ENCODE measurements at places on chromosomes 11 and 22. TPM values are rescaled to one million over a fixed set of nuclear protein-coding genes. Genes with fewer than 3 reads are reported as not detected.
A peak's percentile ranks its signal among the peaks of the same experiment; 100 is the strongest.

GRCh38 chr22:46730568-46731245 is 7.3 kb downstream of the CERK start:
- H3K27me3 ChIP-seq, result no peaks in the 10 kb centered on the region
- no peak for DNase-seq
- no peak overlapping the region for H3K4me3 ChIP-seq
- H3K4me1 ChIP-seq, result peaks cover 31% of the 10 kb centered on the region
- peak overlapping the region; percentile 65 for H3K27ac ChIP-seq

GRCh38 chr11:35550374-35551036 is 25.1 kb upstream of the PAMR1 start:
- no peak for DNase-seq
- no peak overlapping the region for H3K27ac ChIP-seq
- no peaks in the 10 kb centered on the region for H3K36me3 ChIP-seq
- H3K27me3 ChIP-seq, result peaks cover 3% of the 10 kb centered on the region

GRCh38 chr22:44403166-44403565 is 90.4 kb upstream of the SHISAL1 start:
- H3K4me1 ChIP-seq, result no peaks in the 10 kb centered on the region
- no peaks in the 10 kb centered on the region for H3K36me3 ChIP-seq

DNA sequence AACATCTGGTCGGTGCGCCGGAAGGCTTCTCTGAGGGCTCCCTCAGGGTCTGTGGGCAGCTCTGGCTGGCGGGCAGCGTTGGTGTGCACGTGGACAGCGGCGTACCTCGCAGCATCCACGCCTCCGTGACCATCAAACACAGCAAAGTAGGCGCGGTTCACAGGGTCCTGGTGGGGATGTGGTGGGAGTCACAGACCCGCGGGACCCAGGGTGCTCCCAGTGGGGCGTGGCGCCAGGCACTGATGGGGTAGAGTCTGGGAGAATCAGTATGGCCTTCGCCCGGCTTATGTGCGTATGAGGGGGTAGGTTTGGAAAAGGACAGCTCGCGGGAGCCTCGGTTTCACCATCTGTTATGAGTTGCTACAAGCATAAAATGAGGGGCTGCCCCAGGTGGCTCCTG is 19.2 kb downstream of the PPM1F start:
- peaks cover 1% of the 10 kb centered on the region for H3K27me3 ChIP-seq
- peaks cover 10% of the 10 kb centered on the region for H3K4me1 ChIP-seq

The MMP3 gene
- total RNA-seq, result not detected

The CNTN5 gene
- not detected for total RNA-seq

- H3K36me3 ChIP-seq, result no peaks in the 10 kb centered on the region
- H3K4me3 ChIP-seq, result peak overlapping the region; percentile 99
- peaks cover 17% of the 10 kb centered on the region for H3K4me1 ChIP-seq
Observed at GRCh38 chr11:57514538-57515331, 767 bp downstream of the SLC43A1 start.

- H3K27me3 ChIP-seq, result no peaks in the 10 kb centered on the region
- DNase-seq, result no peak
- peak overlapping the region; percentile 57 for H3K4me3 ChIP-seq
- peaks cover 83% of the 10 kb centered on the region for H3K4me1 ChIP-seq
- peaks cover 33% of the 10 kb centered on the region for H3K36me3 ChIP-seq
Observed at GRCh38 chr11:68470304-68470811, 9.8 kb downstream of the PPP6R3 start.

GRCh38 chr11:36340897-36341296 is 44.8 kb downstream of the PRR5L start:
- peaks cover 17% of the 10 kb centered on the region for H3K4me1 ChIP-seq
- no peak for DNase-seq
- peaks cover 43% of the 10 kb centered on the region for H3K27me3 ChIP-seq
- no peaks in the 10 kb centered on the region for H3K36me3 ChIP-seq

DNA sequence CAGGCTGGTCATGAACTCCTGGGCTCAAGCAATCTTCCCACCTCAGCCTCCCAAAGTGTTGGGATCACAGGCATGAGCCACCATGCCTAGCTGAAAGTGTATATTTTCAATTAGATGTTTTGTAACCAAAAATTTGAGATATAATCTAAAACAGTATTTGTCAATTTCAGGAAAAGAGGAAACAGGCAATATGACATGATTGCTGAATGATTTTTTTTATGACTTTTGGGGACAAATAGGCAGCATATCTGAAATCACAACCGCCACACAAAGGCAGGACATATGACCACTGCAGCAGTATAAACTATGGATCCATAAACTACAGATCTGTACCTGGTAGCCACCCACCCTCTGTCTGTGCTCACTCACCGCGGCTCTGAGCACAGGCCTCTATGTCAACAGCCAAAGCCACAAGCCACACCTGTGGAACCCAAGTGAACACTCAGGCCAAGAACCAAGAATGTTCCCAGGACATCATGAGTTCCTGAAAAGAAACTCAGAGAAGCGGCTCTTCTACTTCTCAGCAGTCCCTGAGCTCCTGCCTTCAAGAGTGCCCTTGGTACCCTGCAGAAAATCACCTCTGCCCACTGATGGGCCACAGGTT is 22.5 kb downstream of the PISD start:
- H3K4me1 ChIP-seq, result peaks cover 37% of the 10 kb centered on the region
- H3K27me3 ChIP-seq, result no peaks in the 10 kb centered on the region
- H3K27ac ChIP-seq, result no peak overlapping the region
- no peak for DNase-seq
- peaks cover 9% of the 10 kb centered on the region for H3K36me3 ChIP-seq

- no peak for DNase-seq
- H3K4me1 ChIP-seq, result no peaks in the 10 kb centered on the region
Observed at GRCh38 chr11:55811067-55811466, at the start of gene OR5L1. OR5L1 (plus strand) TSS chr11:55811367; CDS start chr11:55811467, 100 bp downstream.

DNA sequence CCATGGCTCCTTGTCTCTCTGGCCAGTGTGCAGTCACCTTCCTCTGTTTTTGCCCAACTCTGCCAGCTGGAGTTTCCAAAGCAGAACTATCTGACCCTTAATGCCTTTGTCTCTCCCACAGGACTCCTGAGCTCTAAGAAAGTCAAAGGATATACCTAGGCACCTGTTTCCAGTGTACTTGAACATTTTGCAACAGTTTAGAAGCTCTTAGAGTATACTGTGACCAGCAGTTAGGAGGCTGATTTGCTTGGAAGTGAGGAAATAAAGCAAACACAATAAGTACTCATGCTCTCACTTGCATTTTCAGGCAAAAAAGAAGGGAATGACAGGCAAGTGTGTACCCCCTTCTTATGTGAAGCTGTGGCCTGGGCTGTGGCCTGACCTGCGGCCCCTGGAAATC is 204.3 kb upstream of the PLET1 start:
- H3K27me3 ChIP-seq, result peaks cover 3% of the 10 kb centered on the region
- no peak overlapping the region for H3K4me3 ChIP-seq
- H3K36me3 ChIP-seq, result no peaks in the 10 kb centered on the region
- H3K27ac ChIP-seq, result no peak overlapping the region

DNA sequence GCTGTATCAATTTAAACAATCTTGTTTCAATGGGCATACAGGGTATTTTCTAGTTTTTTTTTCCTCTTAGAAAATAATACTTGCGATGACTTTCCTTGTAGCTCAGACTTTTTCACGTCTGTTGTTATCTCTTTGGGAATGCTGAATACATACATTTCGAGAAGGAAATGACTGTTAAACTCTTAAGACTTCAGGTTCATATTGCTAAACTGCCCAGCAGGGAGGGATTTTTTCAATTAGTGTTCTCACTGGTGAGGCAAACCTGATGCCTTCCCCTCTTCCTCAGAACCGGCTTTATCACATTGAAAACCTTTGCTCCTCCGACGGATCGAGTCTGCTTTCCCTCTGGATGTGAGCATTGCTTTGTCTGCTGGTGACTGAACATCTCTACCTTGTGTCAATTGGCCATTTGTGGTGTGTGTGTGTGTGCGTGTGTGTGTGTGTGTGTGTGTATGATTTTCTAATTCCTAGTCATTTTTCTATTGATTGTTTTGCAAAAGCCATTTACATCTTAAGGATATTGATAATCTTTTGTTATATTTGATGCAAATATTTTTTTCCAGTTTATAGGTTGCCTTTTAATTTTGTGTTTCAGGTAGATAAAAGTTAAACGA is 6.6 kb downstream of the NEAT1 start:
- DNase-seq, result no peak
- peaks cover 91% of the 10 kb centered on the region for H3K4me1 ChIP-seq
- peaks cover 57% of the 10 kb centered on the region for H3K36me3 ChIP-seq
- peak overlapping the region; percentile 99 for H3K27ac ChIP-seq
- H3K4me3 ChIP-seq, result peak overlapping the region; percentile 99

GRCh38 chr22:29707471-29707870 is 12.3 kb upstream of the CABP7 start:
- peaks cover 2% of the 10 kb centered on the region for H3K27me3 ChIP-seq
- H3K4me3 ChIP-seq, result no peak overlapping the region
- DNase-seq, result no peak
- no peak overlapping the region for H3K27ac ChIP-seq
- H3K36me3 ChIP-seq, result no peaks in the 10 kb centered on the region

- H3K4me1 ChIP-seq, result peaks cover 18% of the 10 kb centered on the region
- H3K27ac ChIP-seq, result no peak overlapping the region
- no peak for DNase-seq
- peaks cover 8% of the 10 kb centered on the region for H3K27me3 ChIP-seq
- H3K36me3 ChIP-seq, result no peaks in the 10 kb centered on the region
Observed at GRCh38 chr11:43508511-43508918, 149.8 kb downstream of the TTC17 start.

DNA sequence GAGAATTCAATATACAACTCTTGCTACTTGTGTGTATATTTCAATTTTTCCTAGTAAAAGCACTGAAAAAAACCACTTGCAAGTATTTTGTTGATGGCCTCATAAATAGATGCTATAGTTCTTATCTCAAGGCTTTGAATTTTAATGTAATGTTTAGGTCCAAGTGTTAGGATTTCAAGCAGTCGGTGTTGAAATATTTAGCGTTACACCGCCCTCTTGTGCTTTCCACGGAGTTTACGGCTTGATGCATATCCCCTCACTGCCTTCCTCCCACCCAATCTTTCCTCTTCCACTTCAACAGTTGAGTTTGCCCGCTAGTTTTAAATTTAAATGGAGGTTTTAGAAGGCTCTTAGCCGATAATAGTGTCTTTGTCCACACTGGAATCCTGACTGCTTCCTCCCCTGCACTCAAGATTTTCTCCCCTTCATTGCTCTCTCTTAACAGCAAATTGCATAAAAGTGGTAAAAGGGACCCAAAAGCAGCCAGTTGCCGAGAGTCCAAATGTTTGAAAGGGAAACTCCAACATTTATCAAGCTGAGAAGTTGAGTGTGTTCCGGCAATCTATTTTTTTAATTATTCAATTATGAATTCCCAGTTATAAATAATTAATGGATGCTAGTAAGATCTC is 25.9 kb upstream of the HTATIP2 start:
- no peak for DNase-seq
- no peak overlapping the region for H3K4me3 ChIP-seq
- no peaks in the 10 kb centered on the region for H3K4me1 ChIP-seq
- H3K27ac ChIP-seq, result no peak overlapping the region
- H3K27me3 ChIP-seq, result peaks cover 45% of the 10 kb centered on the region
- no peaks in the 10 kb centered on the region for H3K36me3 ChIP-seq

- no peaks in the 10 kb centered on the region for H3K36me3 ChIP-seq
- no peaks in the 10 kb centered on the region for H3K27me3 ChIP-seq
- H3K4me3 ChIP-seq, result no peak overlapping the region
Observed at GRCh38 chr11:127362754-127363308, 362.3 kb upstream of the KIRREL3 start.

GRCh38 chr11:71396548-71397123 is 51.6 kb downstream of the DHCR7 start:
- no peaks in the 10 kb centered on the region for H3K36me3 ChIP-seq
- H3K27me3 ChIP-seq, result peaks cover 1% of the 10 kb centered on the region
- H3K27ac ChIP-seq, result no peak overlapping the region
- DNase-seq, result no peak
- H3K4me1 ChIP-seq, result no peaks in the 10 kb centered on the region

DNA sequence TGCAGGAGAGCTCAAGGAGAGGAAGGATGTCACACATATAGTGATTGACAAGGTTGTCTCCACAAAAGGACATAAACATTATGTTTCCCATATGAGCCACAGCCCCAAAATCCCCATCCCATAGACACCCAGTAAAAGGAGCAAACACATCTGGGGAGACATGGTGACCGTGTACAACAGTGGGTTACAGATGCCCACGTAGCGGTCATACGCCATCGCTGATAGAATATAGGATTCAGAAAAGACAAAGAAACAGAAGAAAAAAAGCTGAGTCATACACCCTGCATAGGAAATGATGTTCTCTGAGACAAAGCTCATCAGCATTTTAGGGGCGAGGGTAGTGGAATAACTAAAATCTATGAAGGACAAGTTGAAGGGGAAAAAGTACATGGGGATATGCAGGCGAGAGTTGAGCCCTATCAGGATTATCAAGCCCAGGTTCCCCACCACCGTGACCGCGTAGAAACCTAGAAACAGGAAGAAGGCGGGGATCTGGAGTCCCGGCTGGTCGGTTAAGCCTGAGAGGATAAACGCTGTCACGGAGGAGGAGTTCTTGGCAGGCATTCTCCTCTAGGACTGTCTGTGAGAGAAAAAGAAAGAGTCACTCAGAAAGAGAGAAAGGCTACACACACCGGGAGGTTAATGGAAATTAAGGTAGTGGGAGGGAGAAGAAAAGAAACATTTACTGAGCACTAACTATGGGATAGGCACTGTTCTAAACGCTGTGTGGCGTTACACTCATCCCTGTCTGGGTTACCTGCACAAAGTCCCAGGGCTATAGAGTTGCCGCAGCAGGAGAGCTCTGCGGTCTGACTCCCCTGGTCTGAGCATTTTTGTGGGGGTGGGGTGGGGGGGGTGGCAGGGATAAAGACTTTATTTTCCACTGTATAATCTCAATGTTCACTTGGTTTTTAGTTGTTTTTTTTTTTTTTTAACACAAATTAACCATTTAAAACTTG is 36.1 kb upstream of the OR8B8 start:
- peaks cover 11% of the 10 kb centered on the region for H3K4me1 ChIP-seq
- DNase-seq, result no peak
- H3K36me3 ChIP-seq, result no peaks in the 10 kb centered on the region
- peaks cover 8% of the 10 kb centered on the region for H3K27me3 ChIP-seq
- H3K4me3 ChIP-seq, result peak overlapping the region; percentile 70

DNA sequence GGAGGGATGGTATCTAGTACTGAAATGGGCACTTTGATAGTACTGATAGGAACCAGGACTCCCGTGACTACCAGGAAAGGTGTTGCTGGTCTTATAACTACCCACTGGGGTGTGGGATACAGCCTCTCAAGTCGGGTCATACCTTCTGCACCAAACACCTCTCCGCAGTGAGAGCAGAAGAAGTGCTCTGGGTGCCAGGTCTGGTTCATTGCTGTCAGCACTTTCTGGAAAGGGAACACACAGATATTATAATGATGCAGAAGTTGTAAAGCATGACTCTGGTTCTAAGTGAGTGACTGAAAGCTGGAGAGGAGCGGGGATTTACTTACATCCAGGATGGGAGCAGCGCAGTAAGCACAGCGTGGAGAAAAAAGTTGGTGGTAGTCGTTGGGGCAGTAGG is 26.0 kb downstream of the LPXN start:
- DNase-seq, result no peak
- H3K27ac ChIP-seq, result no peak overlapping the region
- H3K27me3 ChIP-seq, result no peaks in the 10 kb centered on the region
- no peaks in the 10 kb centered on the region for H3K4me1 ChIP-seq

Data from activated T-helper 1 cell treated with anti-CD3 and anti-CD28 coated beads, Interleukin-12 subunit alpha, Interleukin-12 subunit beta, Interleukin-2, Interleukin-4 antibody, amounts not matched to agents 30 ng/mL and 10 ng/mL and 1 ng/mL, durations not matched to agents 14 hours and 24 hours and 36 hours (primary cell).